Naive thymus-derived CD8-positive, alpha-beta T cell (primary cell): ENCODE measurements at places on chromosomes 2 and 18.

- DNase-seq = no peak
Measured at GRCh38 chr2:45178854-45179253, 169.6 kb upstream of the SIX2 start.

GRCh38 chr2:28390241-28390745 is 2.4 kb upstream of the FOSL2 start:
- peak; percentile 59 for DNase-seq

DNA sequence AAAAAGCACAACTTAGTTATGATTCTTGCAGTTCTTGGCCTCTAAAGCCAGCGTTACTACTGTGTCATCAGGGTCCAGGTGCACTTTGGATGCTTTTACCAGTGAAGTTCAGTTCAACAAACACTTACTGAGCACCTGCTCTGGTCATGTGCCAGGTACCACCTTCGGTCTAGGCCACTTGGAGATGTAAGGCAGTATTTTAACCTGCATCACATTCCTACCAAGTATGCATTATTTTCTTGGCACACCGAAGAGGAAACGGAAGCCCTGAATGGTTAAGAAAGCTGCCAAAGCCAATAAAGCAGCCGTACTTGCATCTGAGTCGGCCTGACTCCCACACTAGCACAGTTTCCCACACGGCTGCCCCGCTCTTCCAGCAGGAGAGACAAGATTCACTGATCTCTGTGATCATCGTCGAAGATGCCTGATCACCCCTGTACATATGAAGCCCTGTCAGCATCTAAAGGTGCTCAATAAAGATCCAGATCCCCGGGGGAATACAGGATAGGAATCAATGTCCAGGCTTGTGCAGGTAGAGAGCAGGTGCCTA is 427.1 kb downstream of the EIPR1 start:
- DNase-seq = no peak

- no peak for DNase-seq
Measured at GRCh38 chr18:48031641-48032040, 101.2 kb upstream of the SMAD2 start.

DNA sequence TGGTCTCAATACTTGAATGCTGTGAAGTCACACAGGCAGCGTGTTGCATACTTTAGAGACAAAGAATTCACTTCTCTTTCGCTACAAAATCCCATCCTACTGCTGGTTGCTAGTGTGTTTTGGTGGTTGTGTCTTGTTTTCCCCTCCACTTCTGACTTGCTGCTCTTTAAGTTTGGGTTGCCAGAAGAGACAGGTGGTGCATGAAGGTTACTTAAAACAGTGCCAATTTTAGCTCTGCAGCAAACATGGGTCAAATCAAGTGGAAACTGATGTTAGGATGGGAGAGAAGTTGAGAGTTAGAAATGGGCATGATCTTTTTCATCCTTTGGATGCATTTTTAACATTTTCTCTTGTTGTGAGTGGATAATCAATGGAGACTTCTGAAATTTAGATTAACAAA is 136.2 kb upstream of the KCNH7 start:
- DNase-seq = no peak

- no peak for DNase-seq
Measured at GRCh38 chr18:9015689-9016088, 86.8 kb upstream of the NDUFV2 start.

DNA sequence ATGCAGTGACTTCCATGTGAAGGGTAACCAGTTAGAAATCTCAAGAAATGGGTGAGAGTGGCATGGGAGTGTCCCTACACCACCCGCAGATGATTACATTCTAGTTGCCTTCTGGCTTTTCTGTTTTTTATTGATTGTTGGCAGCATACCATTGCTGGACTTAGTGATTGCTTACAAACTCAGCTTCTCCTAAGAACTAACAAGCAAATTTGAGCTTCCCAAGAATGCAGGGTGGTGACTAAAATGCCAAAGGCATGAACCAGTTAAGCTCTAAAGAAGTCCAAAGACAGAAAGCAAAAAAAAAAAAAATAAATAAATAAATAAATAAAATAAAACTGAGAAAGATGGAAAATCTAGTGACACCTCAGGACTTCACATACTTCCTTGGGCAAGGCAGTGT is 245.5 kb upstream of the PARD3B start:
- no peak for DNase-seq

- DNase-seq = no peak
Measured at GRCh38 chr18:23324056-23324811, 128.9 kb upstream of the RIOK3 start.

DNA sequence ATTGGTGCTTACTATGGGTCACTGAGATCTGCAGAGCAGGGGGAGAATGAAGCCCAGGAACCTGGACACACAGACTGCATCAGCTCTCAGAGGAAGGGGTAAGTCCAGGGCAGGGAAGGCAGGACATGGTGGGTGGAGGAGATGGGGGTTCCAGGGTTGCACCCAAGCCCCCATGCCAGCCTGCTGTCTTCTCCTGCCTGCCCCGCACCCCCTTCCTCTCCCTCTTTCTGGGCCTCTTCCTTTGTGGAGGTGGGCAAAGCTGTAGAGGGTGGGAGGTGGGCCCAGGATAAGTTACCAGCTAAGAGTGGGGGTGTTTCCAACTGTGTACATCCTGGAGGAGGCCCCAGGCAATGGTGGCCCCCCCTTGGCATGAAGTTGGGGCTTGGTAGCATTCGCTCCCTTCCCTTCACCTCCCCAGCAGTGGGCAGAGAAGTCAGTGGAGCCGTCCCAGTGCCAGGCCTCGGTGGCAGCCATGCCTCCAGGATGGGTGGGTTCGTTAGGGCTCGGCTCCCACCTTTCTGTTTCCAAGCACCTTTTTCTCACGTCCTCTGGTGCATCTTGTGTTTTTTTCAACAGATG is 132.2 kb downstream of the CLIP4 start:
- no peak for DNase-seq

DNA sequence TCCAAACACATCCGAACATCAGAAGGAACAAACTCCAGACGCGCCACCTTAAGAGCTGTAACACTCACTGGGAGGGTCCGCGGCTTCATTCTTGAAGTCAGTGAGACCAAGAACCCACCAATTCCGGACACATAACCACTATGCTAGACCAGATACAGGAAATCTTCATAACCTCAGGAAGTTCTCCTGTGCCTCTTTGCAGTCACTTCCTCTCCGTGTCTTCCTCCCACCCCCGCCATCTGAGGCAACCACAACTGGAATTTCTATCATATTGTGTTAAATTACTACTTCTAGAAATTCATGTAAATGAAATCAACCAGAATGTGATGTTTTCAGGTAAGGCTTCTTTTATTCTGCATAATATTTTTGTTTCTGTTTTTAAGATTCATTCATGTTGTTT is 631.0 kb upstream of the NXPH2 start:
- DNase-seq = no peak

DNA sequence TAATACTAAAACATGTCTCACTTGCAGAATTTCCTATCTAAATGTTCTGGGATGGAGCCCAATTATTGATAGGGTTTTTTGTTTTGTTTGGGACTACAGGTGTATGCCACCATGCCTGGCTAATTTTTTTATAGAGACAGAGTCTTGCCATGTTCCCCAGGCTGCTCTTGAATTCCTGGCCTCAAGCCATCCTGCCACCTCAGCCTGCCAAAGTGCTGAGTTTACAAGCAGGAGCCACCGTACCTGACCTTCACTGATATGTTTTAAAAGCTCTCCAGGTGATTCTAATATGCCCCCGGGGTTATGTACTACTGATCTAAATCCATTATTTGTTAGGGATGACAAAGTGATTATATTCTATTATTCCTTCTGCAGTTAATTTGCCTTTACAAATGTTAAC is 2.2 kb downstream of the ELAC1 start:
- no peak for DNase-seq

DNA sequence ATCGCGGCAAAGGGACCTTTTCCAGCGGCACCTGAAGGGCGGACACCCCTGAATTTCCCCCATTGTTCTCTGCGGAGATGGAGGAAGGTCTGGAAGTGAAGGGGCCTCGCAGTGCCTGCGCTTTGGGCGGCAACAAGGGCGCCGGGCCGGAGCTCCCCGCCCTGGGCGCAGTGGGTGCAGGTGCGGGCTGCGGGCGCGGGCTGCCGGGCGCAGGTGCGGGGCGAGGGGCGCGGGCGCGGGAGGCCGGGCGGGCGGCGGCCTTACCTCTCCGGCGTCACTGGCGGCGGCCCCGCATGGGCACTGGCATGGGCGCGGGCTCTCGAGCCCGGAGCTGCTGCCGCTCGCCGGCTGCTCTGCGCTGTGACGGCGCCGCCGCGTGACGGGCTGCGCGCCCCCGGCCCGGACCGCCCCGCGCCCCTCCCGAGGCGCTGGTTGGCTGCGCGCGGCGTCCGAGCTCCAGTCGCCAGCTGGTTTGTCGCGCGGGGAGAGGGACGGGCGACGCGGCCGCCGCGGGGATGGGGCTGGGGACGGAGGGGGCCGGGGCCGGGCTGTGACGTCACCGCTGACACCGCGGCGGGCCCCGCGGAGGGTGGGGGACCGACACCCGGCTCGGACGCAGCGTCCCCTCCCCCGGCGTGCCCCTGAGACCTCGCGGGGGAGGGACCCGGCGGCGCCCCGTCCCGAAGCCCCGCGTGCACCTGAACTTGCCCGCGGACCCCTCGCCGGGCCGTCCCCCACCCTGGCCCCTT is at the start of gene KIF1A:
KIF1A (minus strand) TSS at position 362 of the 749 bp plus-strand sequence. CDS start 22,467 bp downstream, outside the sequence.
- no peak for DNase-seq

- no peak for DNase-seq
Measured at GRCh38 chr2:178514664-178515063, 34.4 kb downstream of the PLEKHA3 start.

- DNase-seq = no peak
Measured at GRCh38 chr18:44637210-44638033, 43.3 kb upstream of the SETBP1 start.

- no peak for DNase-seq
Measured at GRCh38 chr2:155157065-155157464, 458.6 kb downstream of the KCNJ3 start.

DNA sequence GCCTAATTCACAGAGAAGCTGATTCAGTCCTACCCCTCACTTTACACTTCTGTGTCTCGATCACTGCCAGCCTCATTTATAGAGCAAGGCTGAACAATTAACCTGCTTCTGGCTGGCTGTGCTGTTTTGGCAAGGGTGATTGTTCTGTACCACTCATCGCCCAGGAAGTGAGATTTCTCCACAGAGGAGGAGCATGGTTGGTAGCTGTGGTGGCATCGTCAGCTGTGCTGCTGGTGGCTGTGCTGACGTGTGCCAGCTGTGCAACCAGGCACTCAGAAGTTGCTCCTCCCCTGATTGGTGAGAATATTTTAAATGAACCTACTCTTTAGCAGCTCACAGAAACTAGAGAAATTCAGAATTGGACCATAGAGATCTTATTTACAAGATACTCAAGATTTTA is 158.3 kb downstream of the EML6 start:
- no peak for DNase-seq

GRCh38 chr2:231452799-231453508 is 11.3 kb downstream of the NCL start:
- DNase-seq = no peak
